ENCODE measurements at places on chromosomes 11 and 22.

DNA sequence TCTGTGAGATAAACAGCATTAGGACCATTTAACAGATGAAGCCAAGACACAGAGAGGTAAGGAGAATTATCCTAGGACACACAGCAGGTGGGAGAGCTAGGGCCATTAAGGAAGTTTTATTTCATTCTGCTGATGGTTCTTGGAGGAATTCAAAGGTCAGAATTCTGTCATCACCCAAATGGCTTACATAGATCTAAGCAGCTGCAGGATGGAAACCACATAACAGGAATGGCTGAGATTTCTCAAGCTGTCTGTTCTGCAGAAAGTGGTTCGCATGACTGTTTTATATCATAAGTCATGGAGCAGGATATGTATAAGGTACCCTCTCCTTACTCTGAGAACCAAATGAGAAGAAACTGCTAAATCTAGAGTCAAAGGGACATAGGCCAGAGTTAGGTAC lies 163.2 kb upstream of the NARS2 start:
- no peak for DNase-seq

DNA sequence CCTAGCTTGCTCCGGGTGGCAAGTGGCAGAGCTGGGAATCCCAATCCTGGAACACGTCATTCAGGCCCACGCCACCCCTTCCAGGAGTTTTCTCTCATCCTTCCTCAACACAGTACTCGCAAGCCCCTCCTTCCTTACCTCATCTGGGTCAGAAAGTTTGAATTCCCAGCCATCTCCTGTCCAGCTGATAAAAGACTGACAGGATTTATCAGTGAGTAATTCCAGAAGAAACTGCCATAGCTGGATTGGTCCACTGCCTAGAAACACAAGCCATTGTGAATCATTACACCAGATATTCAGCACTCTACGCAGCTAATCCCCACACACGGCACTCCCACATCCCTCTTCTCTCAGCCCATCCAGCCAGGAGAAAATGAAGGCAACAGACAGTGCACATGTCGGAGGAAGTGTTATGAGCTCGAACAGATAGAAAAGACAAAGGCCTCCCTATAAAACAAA lies 124.0 kb downstream of the ETS1 start:
- no peak for DNase-seq

DNA sequence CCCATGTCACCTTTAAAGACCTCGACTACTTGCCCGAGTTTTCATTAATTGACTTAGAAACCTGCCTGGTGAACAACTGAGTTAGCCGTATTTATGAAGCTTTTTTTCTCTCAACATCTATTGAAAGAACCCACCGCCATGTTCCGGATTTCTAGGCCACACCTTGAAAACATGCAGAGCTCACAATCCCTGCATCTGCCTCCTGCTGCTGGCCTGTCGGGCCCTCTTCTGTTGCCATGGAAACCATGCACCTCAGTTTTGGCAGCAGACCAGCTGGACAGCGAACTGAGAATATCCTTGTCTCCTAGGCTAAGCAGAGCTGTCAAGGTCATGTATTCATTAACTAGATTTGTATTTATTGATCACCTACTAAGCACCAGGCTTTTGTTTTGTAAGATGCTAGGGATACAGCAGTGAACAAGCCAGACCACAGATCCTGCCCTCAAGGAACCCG lies 4.3 kb upstream of the PATZ1 start:
- no peak for DNase-seq

- no peak for DNase-seq
These were observed 1390.7 kb downstream of the FAM181B start for GRCh38 chr11:81342966-81343365.

DNA sequence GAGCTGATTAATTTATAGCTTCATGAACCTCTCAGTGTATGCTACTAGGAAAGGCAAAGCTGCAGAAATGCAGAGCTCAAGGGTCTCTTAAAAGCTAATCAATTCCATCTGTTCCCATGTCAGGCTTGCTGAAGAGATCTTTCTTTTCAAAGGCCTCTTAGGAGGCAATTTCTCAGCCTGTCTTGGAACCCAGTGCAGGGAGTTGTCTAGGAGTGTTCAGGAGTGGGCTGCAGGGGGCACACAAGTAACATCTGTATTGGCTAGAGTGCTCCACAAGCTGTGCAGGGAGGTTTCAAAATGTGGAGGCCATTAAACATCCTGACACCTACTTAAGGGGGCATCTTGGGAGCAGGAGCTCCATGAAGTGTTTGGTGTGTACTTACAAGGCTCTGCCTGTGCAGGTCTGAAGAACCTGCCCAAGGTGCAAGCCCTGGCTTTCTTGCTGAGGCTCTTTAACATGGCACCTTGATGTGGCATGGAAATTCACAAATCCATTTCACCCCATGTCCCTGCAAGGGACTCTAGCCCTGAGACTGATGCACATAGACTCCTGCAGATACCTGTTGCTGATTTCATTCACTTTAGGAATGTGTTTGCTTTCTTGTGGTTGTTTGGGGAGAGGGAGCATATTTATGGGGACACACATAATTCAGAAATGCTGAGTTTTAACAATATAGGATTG lies 134.7 kb downstream of the ME3 start:
- no peak for DNase-seq
